ENCODE measurements at places on chromosomes 2 and 18. TPM values are rescaled to one million over a fixed set of nuclear protein-coding genes. Genes with fewer than 3 reads are reported as not detected.

IL1RL1 gene
- under 0.01 TPM for total RNA-seq

CABLES1 gene
- total RNA-seq, result 13.7 TPM

RAPH1 gene
- total RNA-seq, result 6.7 TPM

CHMP1B gene
- 42.3 TPM for total RNA-seq

FBXO36 gene
- 3.4 TPM for total RNA-seq

ALLC gene
- total RNA-seq, result not detected

NT5C1B gene
- not detected for total RNA-seq

MSTN gene
- not detected for total RNA-seq

ATOH8 gene
- 2.4 TPM for total RNA-seq

STK39 gene
- total RNA-seq, result 8.7 TPM

AP1S3 gene
- 26.5 TPM for total RNA-seq

CKAP2L gene
- total RNA-seq, result 0.63 TPM

LOXL3 gene
- 14.8 TPM for total RNA-seq

UGT1A9 gene
- 0.16 TPM for total RNA-seq

HJURP gene
- 2.7 TPM for total RNA-seq

COBLL1 gene
- total RNA-seq, result 17.3 TPM

RESP18 gene
- total RNA-seq, result not detected

TRAPPC12 gene
- total RNA-seq, result 105 TPM

TRPM8 gene
- 0.33 TPM for total RNA-seq

ACMSD gene
- total RNA-seq, result not detected

STEAP3 gene
- 53.1 TPM for total RNA-seq

SH3RF3 gene
- total RNA-seq, result 9.1 TPM

FTCDNL1 gene
- 0.49 TPM for total RNA-seq

SPC25 gene
- total RNA-seq, result 12.7 TPM

C18orf63 gene
- total RNA-seq, result not detected

AKAIN1 gene
- not detected for total RNA-seq

ST8SIA5 gene
- total RNA-seq, result not detected

DNAH7 gene
- not detected for total RNA-seq

MBD1 gene
- total RNA-seq, result 68.6 TPM

RIT2 gene
- total RNA-seq, result not detected

RGPD6 gene
- total RNA-seq, result 11.2 TPM

TRIM54 gene
- not detected for total RNA-seq

VWA3B gene
- total RNA-seq, result under 0.01 TPM

FSIP2 gene
- under 0.01 TPM for total RNA-seq

ABCG8 gene
- not detected for total RNA-seq

EPB41L3 gene
- 15.0 TPM for total RNA-seq

TRIM43 gene
- total RNA-seq, result not detected

HOXD11 gene
- 19.2 TPM for total RNA-seq

BUB1 gene
- total RNA-seq, result 5.5 TPM

EFEMP1 gene
- total RNA-seq, result 79.4 TPM

ACAA2 gene
- total RNA-seq, result 53.4 TPM

NT5DC4 gene
- total RNA-seq, result not detected

PDE6D gene
- total RNA-seq, result 23.2 TPM

HES6 gene
- 15.8 TPM for total RNA-seq

CAVIN2 gene
- total RNA-seq, result 3.0 TPM

SLC35F5 gene
- 134 TPM for total RNA-seq

CD302 gene
- total RNA-seq, result 1.6 TPM

CROCC2 gene
- not detected for total RNA-seq

SULT1C2 gene
- total RNA-seq, result 1.5 TPM

CCDC141 gene
- under 0.01 TPM for total RNA-seq

LYG1 gene
- 0.51 TPM for total RNA-seq

Measured in mesangial cell (primary cell).